ENCODE measurements at places on chromosomes 3 and 15.

DNA sequence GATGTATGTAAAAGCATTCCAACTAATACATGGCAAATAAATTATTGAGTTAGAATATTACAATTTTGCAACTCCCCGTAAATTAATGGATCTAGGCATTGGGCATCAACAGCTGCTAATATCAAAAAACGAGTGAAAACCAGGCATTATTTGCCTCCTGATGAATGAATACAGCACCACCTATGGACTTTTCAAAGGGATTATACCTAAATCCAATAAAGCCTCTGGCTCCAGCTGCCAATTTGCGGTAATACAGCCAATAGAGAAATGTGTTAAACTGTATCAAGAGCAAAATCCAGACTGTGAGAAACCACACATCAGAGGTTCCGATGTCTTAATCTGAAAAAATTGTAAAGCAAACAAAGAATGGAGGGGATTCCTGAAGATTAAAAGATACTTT is 16.3 kb upstream of the A4GNT start:
- no peak for DNase-seq

GRCh38 chr15:78200276-78200930 is 34.0 kb downstream of the ACSBG1 start:
- no peak for DNase-seq

DNA sequence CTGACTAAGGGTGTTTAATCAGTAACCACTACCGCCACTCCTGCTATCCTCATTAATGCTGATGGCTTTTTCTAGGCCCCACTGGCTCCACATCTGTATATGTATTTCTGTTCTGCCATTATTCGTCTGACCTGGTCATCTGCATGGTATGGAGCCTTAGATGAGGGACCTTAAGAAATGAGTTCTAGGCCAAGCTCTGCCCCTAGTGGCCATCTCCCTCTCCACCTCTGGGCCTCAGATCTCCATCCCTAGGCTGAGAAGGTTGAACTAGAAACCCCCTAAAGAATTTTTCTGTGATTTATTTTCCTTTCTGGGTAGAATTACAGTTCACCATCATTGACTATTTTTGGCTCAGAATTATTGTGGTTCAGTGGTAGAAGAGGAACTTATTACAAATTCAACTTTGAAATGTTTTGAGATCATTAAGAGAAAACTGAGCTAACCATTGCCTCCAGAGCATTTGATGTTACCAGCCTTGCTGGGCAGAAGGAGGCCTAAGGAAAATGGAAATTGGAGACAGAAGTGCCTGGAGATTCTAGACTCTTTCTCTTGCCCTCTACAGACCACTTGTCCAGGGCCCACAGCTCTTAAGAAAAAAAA is 325.2 kb upstream of the NR2E3 start:
- DNase-seq, result no peak

DNA sequence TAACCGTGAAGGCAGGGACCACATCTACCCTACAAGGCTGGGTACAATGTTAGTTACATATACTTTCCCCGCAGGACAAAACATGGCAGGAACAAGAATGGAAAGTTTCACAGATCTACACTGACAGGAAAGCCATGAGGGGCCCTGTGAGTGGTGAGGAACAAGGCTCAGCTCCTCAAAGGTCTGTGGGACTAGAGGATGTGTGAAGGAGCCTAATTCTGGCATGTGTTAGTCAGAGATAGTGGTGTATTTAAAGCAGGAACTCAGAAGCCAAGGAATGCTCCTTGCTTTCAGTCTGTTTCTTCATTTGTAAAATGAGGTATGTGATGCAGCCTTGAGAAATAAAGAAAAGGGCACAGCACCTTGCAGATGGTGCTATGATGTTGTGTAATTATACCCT is 25.1 kb downstream of the ETV5 start:
- DNase-seq, result no peak

DNA sequence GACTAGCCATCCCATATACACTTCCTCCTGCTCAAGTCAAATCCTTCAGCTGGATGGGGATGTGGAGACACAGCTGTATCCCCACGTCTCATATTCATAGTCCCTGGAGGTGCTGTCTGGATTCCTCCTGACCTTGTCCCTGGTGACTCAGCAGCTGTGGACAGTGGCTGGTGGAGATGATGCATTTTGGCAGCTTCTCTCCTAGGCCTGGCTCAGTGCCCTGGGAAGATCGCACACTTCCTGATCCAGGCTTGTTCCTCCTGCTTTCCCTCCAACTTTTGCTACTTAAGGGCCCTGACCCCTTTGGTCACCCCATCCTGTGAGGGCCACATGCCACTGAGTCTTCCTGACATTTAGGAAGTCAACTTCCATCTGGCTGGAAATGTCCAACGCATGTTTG is 44.4 kb downstream of the ADAMTSL3 start:
- DNase-seq, result no peak

DNA sequence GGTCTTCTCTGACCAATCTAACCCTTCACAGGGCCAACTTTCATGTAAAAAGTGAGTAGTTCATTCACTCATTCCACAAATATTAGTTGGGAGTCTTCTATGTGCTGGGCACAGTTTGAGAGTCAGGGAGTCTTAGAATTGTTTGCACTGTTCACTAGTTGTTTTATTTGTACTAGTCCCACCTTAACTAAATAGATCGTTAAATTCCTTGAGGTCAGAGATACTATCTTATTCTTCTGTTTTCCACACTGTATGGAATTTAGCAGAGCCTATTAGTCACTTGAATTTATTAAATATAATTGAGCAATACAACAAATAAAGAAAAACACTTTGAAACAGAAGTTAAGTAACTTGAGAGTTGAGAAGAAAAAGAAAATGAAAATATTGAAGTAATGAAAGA is 40.8 kb upstream of the SPTSSB start:
- no peak for DNase-seq

DNA sequence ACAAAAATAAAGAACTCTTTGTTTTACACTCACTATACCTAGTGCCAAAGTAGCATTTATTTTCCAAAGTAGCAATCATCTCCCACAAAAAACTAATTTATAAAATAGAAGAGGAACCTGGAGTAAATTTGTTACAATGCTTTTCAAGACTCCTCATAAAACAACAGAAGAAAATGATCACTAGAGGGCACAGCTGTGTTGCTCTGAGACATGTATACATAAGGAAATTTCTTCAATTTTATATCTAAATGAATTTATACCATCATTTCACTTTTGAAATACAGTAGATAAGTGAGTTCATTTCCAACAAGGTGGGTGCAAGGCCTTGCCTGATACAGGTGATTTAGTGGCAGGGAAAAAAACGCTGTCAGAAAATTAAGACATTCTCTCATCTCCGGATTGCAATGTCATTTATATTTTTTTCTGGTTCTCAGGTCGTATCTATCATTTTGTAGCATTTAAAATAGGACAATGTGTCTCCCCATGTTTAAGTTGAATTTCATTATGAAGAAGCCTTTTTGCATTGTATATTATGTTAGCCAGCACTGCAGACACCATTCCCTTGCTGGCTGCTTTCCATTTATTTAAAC is 25.3 kb upstream of the ARHGEF26 start:
- DNase-seq, result no peak

- no peak for DNase-seq
Observed at GRCh38 chr15:99467338-99467720, 98.5 kb upstream of the MEF2A start.

DNA sequence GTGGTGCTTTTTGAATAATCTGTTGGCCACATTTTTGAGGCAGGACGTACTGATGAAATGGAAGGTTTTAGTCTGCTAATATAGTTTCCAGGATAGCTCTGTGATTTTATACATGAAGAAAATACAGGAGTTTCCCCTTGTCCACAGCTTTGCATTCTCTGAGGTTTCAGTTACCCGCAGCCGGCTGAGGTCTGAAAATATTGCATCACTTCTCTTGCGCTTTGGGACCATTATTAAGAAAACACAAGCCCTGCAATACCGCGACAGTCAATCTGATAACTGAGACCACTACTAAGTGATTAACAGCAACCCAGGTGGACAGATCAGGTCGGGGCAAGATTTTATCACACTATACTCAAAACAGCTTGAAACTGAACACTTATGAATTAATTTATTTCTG is 33.0 kb downstream of the BLM start:
- no peak for DNase-seq

DNA sequence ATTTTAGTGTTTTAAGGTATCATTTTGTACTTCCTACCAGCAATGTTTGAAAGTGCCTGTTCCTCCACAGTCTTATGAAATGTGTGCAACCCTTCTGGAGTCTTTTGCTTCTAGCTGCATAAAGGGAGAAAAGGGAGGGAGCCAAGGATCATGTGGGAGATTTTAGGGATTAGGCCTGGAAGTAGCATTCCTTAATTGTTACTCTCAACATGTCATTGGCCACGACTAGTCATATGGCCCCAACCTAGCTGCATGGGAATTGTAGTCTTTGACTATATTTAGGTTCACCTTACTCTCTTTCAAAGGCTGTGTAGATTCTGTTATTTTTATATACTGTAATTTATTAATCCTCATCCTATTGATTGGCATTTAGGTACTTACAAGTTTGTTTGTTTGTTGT is 14.9 kb downstream of the CRTAP start:
- DNase-seq, result no peak

- no peak for DNase-seq
Observed at GRCh38 chr3:106006571-106006970, 137.8 kb upstream of the CBLB start.

GRCh38 chr15:83472151-83472550 is 25.0 kb downstream of the SH3GL3 start:
- no peak for DNase-seq

DNA sequence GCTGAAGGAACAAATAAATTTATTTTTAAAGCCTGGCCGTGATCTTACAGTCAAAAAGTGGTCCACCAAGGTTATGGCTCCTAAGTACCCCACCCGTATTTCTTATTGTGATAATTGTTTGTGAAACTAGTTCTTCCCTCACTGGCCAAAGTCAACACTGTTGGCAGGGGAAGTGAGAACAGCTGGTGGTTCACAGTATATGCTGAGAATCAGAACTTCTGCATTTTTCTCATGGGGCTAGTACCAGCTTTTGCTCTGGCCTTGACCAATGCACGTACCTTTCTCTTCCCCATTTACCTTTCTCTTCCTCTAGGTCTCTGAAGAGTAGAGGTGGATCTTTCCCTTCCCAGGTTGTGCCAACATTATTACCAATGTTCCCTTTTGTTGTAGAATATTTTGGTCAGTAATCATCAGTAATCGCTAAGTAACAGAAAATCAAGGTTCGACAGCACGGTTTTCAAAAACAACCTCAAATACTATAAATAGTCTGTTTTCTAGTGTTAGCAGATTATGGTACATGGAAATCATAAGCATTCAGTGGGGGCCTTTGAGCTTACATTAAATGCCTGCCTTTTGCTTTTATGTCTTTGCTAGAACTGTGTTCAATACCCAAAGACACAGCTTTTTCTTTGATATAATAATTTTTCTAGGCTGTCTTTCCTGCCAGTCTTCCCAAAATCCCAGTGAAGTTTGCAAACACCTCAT is 268.0 kb downstream of the LPP start:
- no peak for DNase-seq

DNA sequence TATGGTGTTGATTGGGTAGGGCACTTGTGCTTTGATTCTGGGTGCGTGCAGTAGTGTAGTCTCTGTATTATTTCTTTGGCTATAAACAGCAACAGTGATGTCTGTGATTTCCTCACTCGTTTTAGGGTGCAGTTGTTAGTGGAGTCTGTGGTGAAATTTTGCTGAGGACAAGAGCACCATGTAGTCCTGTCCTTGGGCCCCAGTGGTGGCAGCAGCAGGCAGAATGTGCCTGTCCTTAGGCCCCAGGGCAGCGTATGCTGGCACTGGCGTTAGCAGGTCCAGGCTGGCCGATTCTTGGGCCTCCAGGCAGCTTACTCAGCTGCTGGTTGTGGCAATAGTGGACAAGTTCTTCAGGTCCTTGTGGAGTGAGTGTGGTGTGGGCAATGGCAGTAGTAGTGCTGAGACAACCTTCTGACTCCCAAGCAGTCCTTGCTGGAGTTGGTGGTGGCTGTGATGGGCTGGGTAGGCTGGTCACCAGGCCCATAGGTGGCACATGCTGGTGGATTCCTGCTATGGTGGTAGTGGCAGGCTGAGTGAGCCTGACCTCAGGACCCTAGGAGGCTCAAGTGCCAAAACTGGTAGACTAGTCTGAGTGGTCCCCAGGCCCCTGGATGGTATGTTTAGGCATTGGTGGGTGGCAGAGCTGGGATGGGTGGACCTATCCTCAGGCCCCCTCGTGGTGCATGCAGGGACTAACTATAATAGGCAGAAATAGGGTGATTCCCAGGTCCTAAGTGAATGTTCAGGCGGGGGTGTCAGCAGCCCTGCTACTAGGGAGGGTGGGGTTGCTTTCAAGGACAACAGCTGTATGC is 56.3 kb downstream of the TNFAIP8L3 start:
- DNase-seq, result no peak

DNA sequence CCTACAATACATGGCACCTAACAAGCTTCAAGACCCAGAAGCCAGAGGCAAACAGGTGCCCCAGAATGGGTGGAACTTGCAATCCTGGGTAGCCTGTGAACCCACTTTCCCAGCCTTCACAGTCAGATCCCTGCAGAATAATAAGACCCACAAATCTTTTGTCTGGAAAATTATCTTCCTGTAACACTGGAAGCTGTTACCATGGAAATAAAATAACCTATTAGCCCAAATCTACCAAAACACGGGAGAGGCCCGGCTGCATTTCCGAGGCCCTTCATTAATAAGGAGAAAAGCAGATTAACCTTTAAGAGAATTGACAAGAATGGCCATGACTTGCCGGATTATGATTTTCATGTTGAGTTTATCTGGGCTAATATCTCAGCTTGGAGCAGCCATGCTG is 256.1 kb upstream of the PROK2 start:
- no peak for DNase-seq

- no peak for DNase-seq
Observed at GRCh38 chr3:58535531-58536500, 1.2 kb downstream of the ACOX2 start.

DNA sequence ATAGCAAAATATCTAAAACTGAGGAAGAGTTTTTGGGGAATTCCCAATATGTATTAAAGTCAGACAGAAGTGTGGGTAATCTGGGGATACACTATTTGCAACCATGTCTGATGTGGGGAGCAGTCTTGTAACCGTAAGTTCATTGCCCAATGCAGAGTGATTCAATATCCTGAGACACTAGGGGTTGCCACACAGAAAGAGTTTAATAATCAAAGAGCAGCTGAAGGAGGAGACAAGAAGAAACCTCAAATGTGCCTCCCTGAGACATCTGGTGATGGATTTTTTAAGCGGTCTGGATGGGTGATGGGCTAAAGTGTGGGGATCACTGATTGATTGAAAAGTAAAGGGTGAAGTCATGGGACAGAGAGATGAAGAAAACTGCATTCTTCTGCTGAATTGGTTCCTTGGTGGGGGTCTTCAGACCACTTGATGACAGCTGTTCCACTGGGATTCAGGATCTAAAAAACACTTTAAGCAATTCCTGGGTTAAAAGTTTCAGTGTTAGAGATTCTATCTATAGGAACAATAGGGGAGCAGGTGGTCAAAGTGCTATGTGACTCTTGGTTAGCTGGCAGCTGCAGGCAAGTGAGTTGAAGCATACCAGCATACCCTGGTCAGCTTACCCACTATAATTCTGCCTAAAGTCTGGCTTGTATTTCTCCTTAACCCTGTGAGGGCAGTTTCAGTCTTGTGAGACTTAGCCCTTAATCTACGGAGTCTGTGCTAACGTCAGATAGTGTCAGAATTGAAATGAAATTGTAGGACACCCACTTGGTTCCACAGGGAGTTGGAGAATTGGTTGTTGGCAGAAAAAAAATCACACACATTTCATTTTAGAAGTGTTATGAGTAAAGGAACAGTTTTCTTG is 425.9 kb upstream of the TGFBR2 start:
- no peak for DNase-seq

All from activated T-cell treated with anti-CD3 and anti-CD28 coated beads, Interleukin-2, amount 50 U/mL, for 1 hour (primary cell).